ENCODE measurements at places on chromosomes 1 and 21. TPM values are rescaled to one million over a fixed set of nuclear protein-coding genes. Genes with fewer than 3 reads are reported as not detected.

DNA sequence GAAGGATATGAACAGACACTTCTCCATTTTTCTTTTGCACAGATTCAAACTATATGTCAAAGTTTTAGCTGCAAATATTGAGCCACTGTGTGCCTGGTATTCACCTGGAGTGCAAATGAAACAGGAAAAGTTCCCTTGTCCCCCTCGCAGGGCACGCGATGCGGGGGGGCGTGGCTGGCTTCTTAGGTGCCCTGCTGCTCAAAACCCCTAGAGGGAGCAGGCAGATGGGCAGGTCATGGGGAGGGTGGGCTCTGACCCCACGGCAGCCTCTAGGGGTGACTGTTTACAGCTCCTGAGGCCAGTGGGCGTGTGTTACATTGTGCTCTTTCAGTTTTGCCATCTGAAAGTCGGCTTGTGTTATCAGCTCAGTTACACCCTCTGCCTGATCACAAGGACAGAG, 931.2 kb upstream of the B3GALT2 start:
- no peaks in the 10 kb centered on the region for H3K36me3 ChIP-seq
- no peaks in the 10 kb centered on the region for H3K4me1 ChIP-seq
- no peak for DNase-seq
- no peaks in the 10 kb centered on the region for H3K27me3 ChIP-seq

IGSF9 gene
- polyA plus RNA-seq, result 5.8 TPM

GRCh38 chr1:24057171-24057570, 54.8 kb downstream of the MYOM3 start:
- H3K27me3 ChIP-seq, result no peaks in the 10 kb centered on the region
- no peaks in the 10 kb centered on the region for H3K4me1 ChIP-seq
- H3K27ac ChIP-seq, result no peak overlapping the region
- no peak for DNase-seq

GRCh38 chr1:206143537-206144172, 26.5 kb upstream of the AVPR1B start:
- H3K27ac ChIP-seq, result no peak overlapping the region
- no peak for DNase-seq
- H3K4me1 ChIP-seq, result no peaks in the 10 kb centered on the region
- no peak overlapping the region for H3K4me3 ChIP-seq
- H3K27me3 ChIP-seq, result peaks cover 20% of the 10 kb centered on the region
- H3K36me3 ChIP-seq, result no peaks in the 10 kb centered on the region

GRCh38 chr1:205365945-205366463, 9.3 kb upstream of the KLHDC8A start:
- DNase-seq, result no peak
- H3K27me3 ChIP-seq, result no peaks in the 10 kb centered on the region
- H3K4me3 ChIP-seq, result no peak overlapping the region
- H3K4me1 ChIP-seq, result no peaks in the 10 kb centered on the region

- H3K4me1 ChIP-seq, result peaks cover 10% of the 10 kb centered on the region
- H3K36me3 ChIP-seq, result peaks cover 17% of the 10 kb centered on the region
- H3K4me3 ChIP-seq, result no peak overlapping the region
- H3K27ac ChIP-seq, result no peak overlapping the region
- H3K27me3 ChIP-seq, result no peaks in the 10 kb centered on the region
These were observed 20.4 kb downstream of the TOMM20 start for GRCh38 chr1:235108185-235108593.

APH1A gene
- 151 TPM for polyA plus RNA-seq

DNA sequence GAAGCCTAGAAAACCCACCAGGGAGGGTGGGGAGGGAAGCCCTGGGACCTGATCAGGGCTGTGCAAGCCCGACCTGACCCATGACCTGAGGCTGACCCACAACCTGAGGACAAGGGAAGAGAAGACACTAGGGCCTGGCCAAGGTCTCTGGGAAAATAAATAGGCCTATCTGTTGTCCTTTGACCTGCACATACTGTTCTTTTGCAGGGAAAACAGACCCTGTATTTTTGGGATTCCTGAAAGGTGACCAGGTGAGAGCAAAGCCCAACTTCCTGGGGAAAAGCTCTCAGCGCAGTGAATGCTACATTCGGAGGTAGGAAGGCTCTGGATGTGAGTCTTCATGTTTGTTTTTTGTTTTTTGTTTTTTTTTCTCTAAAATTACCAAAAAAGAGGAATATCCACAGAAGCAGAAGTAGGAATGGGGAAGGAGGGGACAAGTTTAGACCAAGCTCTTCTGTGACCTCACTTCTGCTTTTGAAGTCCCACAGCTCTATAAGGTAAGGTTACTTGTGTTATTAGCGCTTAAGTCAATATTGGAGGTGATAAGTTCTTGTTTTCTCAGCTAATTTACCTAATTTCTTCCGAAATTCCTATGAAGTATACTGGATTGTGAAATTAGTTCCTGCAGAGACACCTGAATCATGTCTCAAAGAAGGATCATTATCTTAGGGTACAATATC, 26.2 kb upstream of the LYST start:
- no peaks in the 10 kb centered on the region for H3K27me3 ChIP-seq
- H3K36me3 ChIP-seq, result no peaks in the 10 kb centered on the region
- no peak overlapping the region for H3K27ac ChIP-seq
- H3K4me3 ChIP-seq, result no peak overlapping the region

DNA sequence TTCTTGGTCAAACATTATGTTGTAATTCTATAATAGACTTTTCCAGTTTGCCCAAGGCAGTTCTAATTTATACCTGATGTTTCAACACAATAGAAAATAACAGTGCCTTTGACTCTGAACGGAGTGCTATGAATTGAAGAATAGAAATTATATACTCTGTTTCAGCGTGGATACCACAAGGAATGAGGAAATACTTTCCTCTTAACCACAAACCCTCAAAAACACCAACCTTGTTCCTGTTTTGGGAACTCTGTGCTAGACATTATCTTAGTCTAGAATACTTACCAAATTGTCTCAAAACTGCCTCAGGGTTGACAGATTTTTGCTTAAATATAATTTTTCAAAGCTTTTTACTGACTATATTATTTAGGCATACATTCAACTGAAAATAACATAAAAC, 1629.3 kb downstream of the MRPL39 start:
- no peak for DNase-seq
- H3K4me3 ChIP-seq, result no peak overlapping the region
- no peaks in the 10 kb centered on the region for H3K36me3 ChIP-seq
- H3K27ac ChIP-seq, result no peak overlapping the region
- no peaks in the 10 kb centered on the region for H3K27me3 ChIP-seq
- no peaks in the 10 kb centered on the region for H3K4me1 ChIP-seq

DNA sequence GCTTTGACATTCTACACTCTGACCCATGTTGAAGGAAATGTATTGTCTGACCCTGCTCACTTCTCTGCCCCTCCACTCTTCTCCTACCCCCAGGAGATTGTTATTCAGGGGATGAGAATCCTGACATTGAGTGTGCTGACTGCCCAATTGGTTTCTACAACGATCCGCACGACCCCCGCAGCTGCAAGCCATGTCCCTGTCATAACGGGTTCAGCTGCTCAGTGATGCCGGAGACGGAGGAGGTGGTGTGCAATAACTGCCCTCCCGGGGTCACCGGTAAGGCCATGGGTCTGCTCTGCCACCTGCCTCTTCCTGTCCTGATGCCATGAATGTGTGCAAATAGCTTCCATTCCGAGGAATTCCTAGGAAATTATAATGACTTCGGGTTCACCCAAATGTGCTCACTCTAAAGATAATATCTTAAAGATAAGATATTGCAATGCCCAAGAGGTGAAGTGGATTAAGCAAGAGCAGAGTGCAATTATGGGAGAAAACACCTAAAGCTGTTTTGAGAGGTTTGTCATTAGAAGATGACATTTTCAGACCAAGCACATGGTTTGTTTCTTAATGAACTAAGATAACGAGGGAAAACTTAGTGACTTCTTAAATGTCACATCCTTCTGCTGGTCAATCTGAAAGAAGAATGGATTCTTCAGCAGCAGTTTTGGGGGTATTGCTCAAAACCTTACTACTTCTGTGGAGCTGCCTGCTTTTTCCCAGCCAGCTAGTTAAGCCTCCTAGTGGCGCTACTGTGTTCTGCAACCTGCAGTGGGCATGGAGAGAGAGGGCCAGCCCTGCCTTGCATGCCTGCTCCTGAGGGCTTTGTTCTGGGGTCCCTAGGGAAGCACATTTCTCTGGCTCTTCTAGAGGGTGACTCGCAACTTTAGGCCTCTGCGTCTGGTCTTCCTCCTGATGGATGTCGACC, 41.6 kb downstream of the LAMC2 start:
- H3K27ac ChIP-seq, result no peak overlapping the region
- no peak for DNase-seq
- peaks cover 64% of the 10 kb centered on the region for H3K36me3 ChIP-seq
- no peaks in the 10 kb centered on the region for H3K27me3 ChIP-seq
- H3K4me3 ChIP-seq, result no peak overlapping the region

TMPRSS15 gene
- polyA plus RNA-seq, result not detected

GRCh38 chr1:150269451-150269850, 635 bp upstream of the APH1A start:
- peak overlapping the region; percentile 86 for H3K4me3 ChIP-seq
- no peaks in the 10 kb centered on the region for H3K27me3 ChIP-seq
- H3K4me1 ChIP-seq, result peaks cover 9% of the 10 kb centered on the region
- H3K36me3 ChIP-seq, result peaks cover 20% of the 10 kb centered on the region
- DNase-seq, result no peak
- H3K27ac ChIP-seq, result peak overlapping the region; percentile 97

DNA sequence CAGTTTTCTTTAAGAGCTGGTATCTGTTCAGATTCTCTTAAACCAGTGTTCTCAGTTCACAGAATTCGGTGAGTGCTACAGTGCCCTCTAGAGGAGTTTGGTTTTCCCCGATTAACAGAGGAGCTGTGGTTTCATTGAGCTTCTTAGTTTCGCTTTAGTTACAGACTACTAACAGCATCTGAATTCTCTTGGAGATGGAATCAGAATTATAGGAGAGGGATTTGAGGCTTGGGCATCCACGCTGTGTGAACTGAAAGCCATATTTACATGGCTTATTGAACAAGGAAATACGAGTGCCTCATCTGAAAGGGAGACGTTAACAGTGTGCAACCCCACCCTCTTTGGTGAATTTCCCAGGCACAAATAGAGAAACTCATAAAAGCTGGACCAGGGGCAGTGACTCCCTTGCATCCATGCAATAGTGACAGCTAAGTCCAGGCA, 202.0 kb downstream of the USH2A start:
- H3K4me1 ChIP-seq, result peaks cover 2% of the 10 kb centered on the region
- H3K4me3 ChIP-seq, result peak overlapping the region; percentile 77
- H3K27me3 ChIP-seq, result no peaks in the 10 kb centered on the region
- DNase-seq, result no peak
- no peak overlapping the region for H3K27ac ChIP-seq

LPAR3 gene
- polyA plus RNA-seq, result 39.2 TPM

GBP7 gene
- not detected for polyA plus RNA-seq

DNA sequence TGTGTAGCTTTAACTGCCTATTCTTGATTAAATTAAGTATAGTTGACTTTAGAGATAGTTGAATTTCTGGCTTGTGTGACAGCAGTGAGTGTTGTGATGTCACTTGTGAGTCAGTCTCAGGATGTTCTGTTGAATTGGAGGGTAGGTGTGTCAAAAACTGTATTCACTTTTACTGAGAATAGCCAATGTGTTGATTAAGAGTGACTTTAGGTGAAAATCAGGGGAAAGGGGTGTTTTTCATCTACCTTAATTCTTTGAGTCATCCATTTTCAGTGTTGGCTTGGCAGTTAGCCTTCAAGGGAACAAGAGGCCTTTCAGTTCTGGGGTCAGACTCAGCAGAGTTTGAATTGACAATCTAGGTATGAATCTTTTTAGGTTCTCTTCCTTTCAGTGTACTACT, 75.9 kb downstream of the CDC14A start:
- H3K27ac ChIP-seq, result no peak overlapping the region
- H3K36me3 ChIP-seq, result no peaks in the 10 kb centered on the region
- no peaks in the 10 kb centered on the region for H3K4me1 ChIP-seq
- no peaks in the 10 kb centered on the region for H3K27me3 ChIP-seq
- DNase-seq, result no peak

DNA sequence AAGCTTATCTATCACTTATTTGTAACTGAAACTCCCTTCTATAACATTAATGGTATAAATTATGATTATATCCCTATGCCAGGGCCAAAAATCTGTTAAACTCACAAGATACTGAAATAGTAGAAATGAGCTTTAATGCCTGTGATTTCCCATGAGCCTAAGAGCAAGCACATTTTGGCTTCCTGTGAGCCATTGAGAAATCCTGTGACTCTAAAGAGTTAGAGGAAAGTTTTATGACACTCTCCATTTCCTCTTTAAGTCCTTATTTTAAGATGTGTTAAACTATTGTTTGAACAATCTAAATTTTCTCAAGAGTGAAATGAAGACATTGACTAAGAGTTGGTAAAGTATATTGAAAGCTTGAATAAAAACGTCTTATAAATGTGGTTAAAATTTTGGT, 45.6 kb downstream of the SUCO start:
- H3K27ac ChIP-seq, result no peak overlapping the region
- H3K36me3 ChIP-seq, result no peaks in the 10 kb centered on the region
- H3K4me3 ChIP-seq, result no peak overlapping the region
- no peak for DNase-seq
- H3K4me1 ChIP-seq, result no peaks in the 10 kb centered on the region

CACHD1 gene
- 1.6 TPM for polyA plus RNA-seq

LIN28A gene
- not detected for polyA plus RNA-seq

KCNJ9 gene
- not detected for polyA plus RNA-seq

- DNase-seq, result no peak
- peaks cover 17% of the 10 kb centered on the region for H3K4me1 ChIP-seq
- H3K4me3 ChIP-seq, result no peak overlapping the region
- H3K36me3 ChIP-seq, result no peaks in the 10 kb centered on the region
- H3K27me3 ChIP-seq, result no peaks in the 10 kb centered on the region
These were observed 64.8 kb downstream of the KCNJ15 start for GRCh38 chr21:38321568-38321967.

- H3K4me1 ChIP-seq, result no peaks in the 10 kb centered on the region
- peaks cover 4% of the 10 kb centered on the region for H3K27me3 ChIP-seq
- H3K4me3 ChIP-seq, result no peak overlapping the region
These were observed 13.5 kb upstream of the LORICRIN start for GRCh38 chr1:153246018-153246417.

DNA sequence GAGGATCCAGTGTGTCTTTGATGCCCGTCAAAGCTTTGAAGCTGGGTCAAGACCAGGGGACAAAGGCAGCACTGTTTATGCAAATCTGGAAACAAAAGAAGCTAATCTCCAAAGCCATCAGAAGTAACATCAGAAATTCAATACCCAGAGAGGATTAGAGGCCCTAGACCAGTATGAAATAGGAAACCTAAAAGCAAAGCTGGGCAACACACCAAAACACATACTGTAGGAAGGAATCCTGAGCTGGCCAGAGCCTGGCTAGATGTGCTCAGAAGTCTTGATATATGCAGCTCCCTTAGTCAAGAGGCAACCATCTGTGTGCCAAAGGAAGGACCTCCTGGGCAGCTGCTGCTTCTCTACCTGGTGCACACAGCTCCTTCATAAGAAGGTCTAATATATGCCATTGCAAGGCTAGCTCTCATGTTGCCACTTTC, 12.3 kb downstream of the COLGALT2 start:
- peaks cover 25% of the 10 kb centered on the region for H3K27me3 ChIP-seq
- no peaks in the 10 kb centered on the region for H3K36me3 ChIP-seq
- H3K4me1 ChIP-seq, result peaks cover 4% of the 10 kb centered on the region
- H3K27ac ChIP-seq, result no peak overlapping the region
- no peak overlapping the region for H3K4me3 ChIP-seq

All from keratinocyte (primary cell).